ENCODE measurements at places on chromosomes 5 and 9. TPM values are rescaled to one million over a fixed set of nuclear protein-coding genes. Genes with fewer than 3 reads are reported as not detected.

GRCh38 chr5:138461343-138462125, 3.7 kb upstream of the EGR1 start:
- peak; percentile 71 for DNase-seq

- DNase-seq: no peak
Observed at GRCh38 chr5:84650429-84650828, 265.7 kb upstream of the EDIL3 start.

- DNase-seq: no peak
Observed at GRCh38 chr9:20784196-20784595, 100.1 kb downstream of the FOCAD start.

DNA sequence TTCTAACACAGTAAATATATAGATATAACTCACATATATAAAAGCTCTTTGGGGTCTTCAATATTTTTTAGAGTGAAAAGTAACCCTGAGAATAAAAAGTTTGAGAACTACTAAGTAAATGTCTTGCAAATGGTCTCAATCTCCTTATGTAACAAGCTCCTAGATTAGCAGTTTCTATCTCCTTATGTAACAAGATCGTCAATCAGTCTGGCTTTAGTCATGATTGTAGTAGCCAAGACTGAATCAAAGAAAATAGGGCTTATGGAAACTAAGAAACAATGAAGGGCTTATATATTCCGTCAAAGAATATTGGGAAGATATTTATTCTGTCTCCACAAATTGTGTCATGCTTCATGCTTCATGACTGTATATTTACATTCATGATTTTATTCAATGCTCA, 22.4 kb upstream of the FREM1 start:
- no peak for DNase-seq

GRCh38 chr9:128835246-128836210, 5.9 kb upstream of the SPOUT1 start:
- no peak for DNase-seq

GRCh38 chr5:124824637-124825158, 78.3 kb upstream of the ZNF608 start:
- peak; percentile 96 for DNase-seq

DNA sequence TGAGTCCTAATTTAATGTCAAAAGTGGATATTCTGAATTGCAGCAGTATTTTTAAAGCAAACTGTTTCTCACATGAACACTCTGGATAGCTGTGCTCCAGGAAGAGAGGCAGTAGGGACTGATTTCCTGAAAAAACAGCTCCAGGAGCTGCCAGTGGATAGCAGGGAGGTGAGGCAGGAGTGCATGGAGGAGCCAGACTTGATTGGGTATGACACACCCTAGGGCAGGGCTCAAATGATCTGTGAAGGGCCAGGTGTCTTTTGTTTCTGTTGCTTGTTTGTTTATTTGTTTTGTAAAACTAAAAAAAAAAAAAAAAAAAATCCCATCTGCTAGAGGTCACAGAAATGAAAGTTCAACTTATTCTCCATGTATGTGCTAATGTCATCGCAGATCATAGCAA, 83.4 kb downstream of the ADRB2 start:
- DNase-seq: no peak

DNA sequence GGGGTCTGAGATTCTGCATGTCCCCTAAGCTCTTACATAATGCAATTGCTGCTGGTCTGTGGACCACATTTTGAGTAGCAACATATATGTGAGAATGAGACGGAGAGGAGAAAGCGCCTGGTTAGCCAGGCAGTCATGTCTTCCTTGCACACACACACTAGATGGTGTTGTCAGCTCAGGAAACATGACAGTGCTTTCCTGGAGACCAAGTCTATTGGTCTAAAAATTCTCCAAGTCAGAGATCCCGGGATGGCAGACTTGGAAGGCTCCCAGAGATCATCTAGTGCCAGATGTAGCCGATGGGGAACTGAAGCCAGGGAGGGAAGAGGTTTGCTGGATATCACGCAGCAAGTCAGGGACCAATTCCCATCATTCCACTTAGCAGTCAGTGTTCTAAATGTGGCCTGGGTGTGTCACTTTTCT, 53.4 kb downstream of the GALNT12 start:
- peak; percentile 98 for DNase-seq

DNA sequence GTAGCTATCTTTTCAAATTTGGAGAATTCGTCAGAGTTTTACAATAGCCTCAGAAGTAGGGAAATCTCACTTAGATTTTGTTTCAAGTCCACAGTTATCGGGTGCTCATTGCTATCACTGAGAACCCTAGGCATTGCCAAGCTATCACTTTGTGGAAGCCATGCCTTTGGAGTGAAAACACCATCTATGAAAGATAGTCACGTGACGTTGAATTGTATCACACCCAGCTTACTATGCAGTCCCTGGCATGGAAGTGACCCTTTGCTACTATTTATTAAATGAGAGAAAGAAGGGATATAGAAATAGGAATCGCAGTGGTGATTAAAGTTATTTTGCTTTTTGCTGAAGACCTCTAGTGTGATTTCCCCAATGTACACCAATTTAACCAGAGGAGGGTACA, 97.2 kb downstream of the AOPEP start:
- DNase-seq: no peak

GRCh38 chr9:130817914-130818313, 17.1 kb upstream of the ABL1 start:
- DNase-seq: no peak

DNA sequence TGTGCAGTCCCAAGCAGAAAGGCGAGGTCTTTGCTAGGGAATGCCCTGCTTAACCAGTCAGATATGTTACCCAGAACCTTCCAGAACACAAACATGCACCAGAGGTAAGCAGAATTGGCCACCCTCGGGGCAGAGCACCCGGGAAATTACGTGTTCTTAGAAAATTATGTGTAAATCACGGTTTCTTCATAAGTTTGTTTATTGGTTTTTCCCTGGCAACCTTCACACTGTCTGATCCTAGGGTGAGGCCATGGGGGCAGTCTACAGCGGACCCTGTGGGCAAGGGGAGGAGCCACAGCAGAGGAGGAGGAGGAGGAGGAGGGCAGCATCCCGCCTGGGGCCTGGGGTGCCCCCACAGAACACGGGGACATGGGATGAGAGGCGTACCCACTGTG, 31.4 kb downstream of the RXRA start:
- peak; percentile 19 for DNase-seq

GRCh38 chr5:72383726-72384125, 63.6 kb downstream of the PTCD2 start:
- no peak for DNase-seq

DNA sequence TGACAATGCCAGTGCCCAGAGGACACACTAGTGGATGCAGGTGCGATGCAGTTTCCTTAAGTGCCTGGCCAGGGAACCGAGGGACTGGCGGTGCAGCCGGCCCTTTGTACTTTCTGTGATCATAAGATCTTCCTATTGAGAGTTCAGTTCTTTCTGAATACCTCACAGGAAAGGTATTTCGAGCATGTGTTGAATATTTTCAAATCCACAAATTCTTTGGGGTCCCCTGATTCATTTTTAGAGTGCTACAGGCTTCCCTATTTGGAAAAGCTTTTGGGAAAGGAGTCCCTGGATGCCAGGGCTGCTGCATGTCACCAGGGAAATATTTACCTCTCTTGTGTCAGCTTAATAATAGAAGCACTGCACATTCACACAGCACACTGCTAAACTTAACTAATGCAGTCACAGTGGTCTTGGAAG, 281.5 kb downstream of the GADD45G start:
- DNase-seq: no peak

GRCh38 chr5:139061274-139061673, 136.9 kb downstream of the SIL1 start:
- DNase-seq: peak; percentile 67

DNA sequence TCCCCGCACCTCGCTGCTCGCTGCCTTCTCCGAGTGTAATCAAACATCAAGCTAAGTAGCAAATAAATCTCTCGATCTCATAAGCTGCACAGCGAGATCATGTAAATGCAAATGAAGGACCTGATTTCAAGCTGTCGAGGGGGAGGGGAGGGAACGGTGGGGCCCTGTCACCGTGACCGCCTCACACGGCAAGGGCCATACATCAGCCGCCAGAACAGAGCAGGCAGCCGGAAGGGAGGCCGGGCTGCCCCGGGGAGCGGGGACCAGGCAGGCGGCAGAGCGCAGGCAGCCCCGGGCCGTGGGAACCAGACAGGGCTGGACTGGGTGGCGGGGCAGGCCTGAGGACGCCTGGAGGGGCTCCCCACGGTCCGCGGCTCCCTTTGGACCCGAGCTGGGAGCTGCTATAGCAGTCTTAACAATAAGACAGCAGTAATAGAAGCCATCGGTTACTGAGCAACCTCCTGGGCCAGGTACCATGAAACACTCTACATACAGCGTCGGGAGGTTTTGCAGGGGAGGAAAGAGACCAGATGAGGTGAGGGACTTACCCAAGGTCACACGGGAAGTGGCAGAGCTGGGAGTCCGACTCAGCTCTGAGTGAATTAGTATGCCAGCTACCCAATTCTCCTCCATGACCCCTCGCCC, 76.8 kb downstream of the CFAP77 start:
- no peak for DNase-seq

DNA sequence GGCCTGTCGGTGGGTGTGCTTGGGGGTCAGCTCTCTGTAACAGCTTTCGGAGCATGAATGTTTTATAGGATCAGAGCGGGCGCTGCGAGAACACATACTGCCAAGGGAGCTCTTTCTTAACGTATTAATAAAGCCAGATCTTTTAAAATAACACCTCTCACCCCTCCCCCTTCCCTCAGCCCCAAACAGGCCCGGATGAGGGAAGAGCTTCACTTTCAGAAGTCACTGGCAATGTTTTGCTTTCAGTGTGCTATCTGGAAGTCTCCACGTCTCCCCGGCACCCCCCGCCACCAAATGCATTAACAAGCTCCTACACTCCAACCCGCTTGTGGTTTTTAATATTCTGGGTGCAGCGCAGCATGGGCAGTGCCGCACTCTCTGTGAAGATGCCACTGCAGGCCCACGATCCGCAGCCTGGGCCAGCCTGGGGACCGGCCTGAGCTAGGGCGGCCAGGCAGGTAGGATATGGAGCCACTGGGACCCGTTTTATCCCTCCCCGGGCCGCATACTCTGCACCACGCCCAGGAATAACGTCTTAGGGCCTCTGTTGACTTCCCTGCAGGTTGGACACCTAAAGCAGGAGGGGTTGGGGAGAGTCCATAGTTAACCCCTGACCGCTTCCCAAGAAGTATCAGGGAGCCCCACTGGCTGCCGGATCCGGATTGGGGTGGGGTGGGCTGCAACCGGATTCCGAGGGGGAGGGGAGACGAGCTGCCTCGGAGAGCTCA, 12.6 kb downstream of the NR2F1 start:
- no peak for DNase-seq

DNA sequence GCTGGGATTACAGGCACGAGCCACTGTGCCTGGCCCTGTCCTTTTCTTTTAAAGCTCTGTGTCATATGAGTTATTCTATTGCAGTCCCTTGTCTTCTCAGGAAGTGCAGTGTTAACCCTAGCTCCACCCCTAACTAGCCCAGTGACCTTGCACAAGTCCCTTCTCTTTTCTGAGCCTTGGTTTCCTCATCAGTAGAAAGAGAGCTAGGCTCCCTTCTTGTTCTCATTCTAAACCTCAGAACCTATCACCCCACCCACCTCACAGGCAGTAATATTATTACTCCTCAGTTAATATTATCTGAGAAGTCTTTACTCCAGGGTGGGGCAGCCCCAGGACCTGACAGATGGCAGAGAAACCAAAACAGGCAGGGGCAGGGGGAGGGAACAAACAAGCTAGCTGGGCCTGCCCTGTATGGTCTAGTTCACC, 7.2 kb downstream of the CYFIP2 start:
- DNase-seq: no peak

DNA sequence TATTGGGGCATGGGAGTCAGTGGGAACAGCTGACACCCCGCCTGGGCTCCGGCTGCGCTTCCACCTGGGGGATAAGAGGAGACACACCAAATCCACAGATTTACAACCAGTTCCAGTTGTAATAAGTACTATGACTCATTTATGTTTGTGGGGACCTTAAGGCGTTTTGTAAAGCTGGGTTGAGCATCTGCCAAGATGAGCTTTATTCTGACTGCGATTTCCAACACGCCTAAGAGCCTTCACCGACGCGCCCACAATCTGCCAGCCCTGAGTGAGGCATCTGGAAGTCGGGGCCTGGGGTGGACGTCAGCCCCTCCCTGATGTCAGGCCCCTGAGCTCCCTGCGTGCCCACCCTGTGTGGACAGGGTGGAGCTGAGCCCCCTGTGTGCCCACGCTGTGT, 14.3 kb upstream of the LHX3 start:
- DNase-seq: peak; percentile 80

GRCh38 chr5:180869587-180869986, 8.5 kb upstream of the ZFP62 start:
- no peak for DNase-seq

DNA sequence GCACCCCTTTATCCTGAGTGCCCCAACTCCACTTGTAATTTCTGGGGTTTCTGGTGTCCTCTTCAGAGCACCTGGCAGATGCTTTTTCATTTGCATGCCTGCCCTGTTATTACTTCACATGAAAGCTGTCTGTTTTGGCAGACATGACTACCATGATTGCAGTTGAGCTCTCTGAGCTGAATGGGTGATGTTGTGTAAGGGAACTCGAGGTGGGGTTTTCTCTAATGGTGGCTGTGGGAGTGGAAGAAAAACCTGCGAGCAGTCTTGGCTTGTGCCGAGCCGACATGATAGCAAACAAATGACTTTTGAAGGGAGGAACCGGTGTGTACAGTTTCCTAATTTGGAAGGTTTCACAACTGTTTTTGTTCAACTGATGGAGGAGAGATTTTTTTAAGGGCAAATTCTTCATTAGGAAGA, 196.2 kb downstream of the AOPEP start:
- peak; percentile 85 for DNase-seq

DNA sequence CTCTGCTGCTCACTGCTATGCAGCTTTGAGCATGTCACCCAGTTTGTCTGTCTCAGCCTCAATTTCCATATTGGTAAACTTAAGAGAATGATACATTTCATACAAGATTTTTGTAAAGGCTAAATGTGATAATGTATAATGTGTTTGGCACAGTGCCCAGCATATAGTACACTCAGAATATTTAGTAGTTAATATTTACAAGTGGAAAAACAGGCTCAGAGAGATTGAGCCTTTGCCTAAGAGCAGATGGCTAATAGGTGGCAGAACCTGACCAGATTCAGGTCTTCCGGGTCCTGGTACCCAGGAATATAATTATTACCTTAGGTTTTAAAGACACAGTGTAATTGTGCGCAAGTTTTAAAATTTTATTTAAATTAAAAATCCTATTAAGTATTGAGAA, 46.8 kb upstream of the KIAA1958 start:
- DNase-seq: no peak

The CXXC5 gene
- 79.5 TPM for total RNA-seq

The TAF11L7 gene
- total RNA-seq: not detected

The BRD8 gene
- total RNA-seq: 30.0 TPM

The PCDHA1 gene
- under 0.01 TPM for total RNA-seq

The SLC6A7 gene
- total RNA-seq: under 0.01 TPM

The LARP1 gene
- 120 TPM for total RNA-seq

The PCBD2 gene
- 4.7 TPM for total RNA-seq

The PPP3R2 gene
- total RNA-seq: not detected

The STXBP1 gene
- 19.9 TPM for total RNA-seq

The OGN gene
- not detected for total RNA-seq

The PCDHGB3 gene
- total RNA-seq: 5.2 TPM

The MARCHF6 gene
- total RNA-seq: 40.6 TPM

Measured in fibroblast of villous mesenchyme (primary cell).